ENCODE measurements at places on chromosomes 5 and 9.

DNA sequence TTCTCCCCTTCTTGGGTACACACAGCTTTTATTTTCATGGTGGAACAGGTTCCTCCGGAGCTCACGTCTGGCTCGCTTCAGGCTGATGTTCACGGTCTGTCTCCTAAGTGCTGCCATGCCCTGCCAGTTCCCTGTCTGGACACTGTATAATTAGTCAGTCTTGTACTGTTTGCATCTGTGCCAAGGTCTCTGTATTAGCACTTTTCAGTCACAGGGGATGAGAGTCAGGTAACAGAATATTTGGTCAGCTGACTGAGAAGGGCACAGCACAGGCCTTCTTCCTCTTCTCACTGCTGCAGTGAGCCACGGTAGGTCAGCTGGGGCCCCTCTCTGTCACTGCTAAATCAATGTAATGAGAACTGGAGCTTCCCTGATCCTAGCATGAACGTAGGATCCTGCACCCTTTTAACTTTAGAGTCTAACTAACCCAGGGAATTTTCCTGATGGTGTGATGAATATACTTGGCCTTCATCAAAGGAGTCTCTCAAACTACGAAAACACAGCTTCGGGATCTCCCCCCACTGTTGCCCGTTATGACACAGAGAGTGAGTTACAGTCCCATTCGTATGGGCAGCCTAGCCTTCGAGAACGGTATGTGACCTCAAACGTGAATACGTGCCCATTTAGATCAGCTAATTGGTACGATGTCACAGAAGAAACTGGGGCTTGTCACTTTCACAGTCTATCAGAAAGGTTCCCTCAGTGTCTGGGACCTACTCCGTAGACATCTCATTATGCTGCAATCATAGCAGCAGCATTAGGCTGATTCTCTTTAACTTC lies 354.1 kb upstream of the RFX3 start:
- no peak for DNase-seq

DNA sequence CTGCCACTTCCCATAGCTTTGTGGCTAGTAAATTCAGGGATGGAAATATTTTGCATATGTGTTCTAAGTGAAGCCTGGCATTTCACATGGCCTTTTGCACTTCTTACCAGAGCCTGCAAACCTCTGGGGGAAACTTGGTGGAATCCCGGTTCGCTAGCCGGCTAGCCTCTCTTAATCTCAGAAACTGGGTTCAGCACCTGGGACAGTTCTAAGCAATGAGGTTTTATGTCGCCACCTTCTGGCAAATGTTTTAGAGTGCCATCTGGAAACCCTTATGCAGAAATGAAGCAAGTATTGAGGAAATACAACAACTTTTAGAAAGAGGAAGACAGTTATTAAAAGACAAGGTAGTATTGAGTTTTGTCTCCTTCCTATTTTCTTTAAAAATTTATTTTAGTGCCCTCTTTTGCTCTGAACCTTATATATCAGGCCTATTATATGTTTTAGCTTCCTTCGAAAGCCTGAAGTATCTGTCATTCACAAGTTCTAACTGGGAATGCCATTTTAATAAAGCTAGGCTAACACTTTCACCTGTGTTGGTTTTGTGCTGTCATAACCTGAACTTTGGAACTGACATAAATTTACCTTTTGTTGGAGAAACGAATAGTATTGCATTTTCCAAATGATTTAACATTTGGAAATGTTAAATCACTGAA lies 963 bp upstream of the HTR1A start:
- DNase-seq: no peak

GRCh38 chr9:111940697-111941096 lies 44.1 kb downstream of the UGCG start:
- no peak for DNase-seq

- DNase-seq: no peak
These were observed 168.8 kb downstream of the RAPGEF6 start for GRCh38 chr5:131466171-131466766.

DNA sequence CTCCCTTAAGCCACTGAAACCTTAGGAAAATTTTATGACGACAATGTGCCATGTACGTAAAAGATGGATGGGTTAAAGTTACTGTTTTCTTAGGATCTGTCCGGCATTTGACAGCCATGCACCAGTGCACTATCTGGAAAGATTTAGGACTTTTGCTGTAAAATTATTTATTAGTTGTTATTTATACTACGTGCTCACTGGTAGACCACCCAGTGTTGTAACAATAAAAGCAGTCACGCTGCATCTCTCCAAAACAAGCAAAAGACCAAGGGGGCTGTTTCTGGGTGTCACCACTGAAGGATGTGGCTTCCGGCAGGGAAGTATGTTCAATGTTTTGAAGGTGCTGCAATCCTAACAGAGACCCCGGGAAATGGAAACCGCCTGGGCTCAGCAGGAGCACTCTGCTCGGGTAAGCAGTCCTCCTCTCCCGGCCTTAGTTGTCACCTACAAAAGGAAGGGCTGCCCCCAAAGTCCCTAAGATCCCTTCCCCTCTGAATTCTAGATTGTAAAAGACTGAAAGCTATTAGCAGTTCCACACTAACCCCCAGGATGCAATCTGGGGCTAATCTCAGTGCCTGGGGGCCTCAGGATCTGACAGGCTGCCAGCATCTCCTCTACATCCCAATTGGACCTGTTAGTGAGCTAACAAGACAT lies 38.6 kb downstream of the SAXO1 start:
- no peak for DNase-seq

Data from stimulated activated CD8-positive, alpha-beta memory T cell treated with anti-CD3 and anti-CD28 coated beads, Interleukin-4, amount 100 ng/mL, for 1 hour (primary cell).